ENCODE measurements at places on chromosomes 4 and X.

GRCh38 chrX:38216642-38217041 is 4.0 kb downstream of the SRPX start:
- no peak for DNase-seq

DNA sequence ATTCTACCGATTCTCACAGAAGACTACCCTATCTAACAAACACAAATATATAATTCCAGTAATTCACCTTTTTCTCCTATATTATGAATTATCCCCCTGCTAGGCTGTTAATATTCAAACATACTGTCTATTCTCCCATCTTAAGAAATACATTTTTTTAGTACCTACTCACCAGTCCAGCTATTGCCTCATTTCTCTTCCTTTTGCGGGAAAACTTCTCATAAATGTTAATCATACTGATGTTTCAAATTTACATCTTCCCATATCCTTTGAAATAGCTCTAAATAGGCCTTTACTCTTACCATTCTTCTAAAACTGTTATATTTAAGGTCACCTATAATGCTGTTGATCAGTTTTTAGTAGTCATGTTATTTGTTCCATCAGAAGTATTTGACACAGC is 759.1 kb upstream of the SLIT2 start:
- no peak for DNase-seq

DNA sequence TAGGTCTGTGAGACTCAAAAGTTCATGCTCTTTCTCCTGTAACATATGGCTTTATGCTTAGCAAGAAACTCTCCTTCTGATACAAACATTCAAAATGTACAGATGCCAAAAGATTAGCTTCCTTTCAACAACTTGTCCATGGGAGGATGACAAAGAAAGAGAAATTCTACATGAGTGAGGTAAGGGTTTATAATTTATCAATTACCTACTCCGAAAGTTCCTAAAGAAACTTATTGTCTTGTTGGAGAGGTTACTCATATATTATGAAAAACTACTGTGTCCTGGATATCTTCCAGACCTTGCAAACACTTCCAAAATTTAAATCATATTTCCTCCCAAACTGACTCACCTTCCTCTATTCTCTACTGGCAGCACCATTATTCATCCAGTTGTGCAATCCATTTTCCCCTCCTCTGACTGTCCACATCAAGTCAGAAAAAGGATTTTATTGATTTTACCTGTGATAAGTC is 65.1 kb downstream of the ENPEP start:
- DNase-seq, result no peak

DNA sequence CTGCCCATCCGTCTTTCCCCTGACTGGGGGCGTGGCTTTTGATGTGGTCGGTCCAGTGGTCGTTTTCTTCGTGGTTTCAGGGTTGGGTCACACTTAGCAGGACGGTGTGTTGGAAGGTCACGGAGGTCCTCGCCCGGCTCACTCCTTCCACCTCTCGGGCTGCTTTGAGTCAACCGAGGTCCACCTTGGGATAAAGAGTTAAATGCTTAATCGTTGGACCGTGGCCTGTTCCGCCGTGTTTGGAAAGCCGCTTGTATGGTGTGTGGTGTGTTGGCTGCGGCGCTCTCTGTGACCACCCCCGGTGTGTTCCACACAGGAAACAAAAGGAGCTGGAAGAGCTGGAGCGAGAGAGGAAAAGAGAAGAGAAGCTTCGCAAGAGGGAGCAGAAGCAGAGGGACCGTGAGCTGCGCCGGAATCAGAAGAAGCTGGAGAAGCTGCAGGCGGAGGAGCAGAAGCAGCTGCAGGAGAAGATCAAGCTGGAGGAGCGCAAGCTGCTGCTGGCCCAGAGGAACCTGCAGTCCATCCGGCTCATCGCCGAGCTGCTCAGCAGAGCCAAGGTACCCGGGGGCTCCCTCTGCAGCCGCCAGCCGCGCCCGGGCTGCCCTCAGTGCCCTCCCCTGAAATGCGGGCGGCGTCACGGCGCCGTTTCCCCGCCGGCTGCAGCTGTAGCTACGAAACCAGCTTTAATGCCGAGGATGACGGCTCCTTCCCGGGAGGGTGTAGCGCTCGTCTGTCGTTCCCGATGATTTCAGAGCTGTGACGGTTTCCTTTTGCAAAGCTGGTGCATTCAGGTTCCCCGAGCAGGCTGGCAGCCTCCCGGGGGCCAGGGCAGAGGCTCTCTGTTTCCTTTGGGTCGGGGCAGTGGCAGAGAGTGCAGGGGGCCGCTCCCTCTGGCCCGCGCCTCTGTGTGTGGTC is 7.7 kb downstream of the AKAP17A start:
- no peak for DNase-seq

- DNase-seq, result no peak
Observed at GRCh38 chr4:62619971-62620370, 1419.8 kb downstream of the ADGRL3 start.

- no peak for DNase-seq
Observed at GRCh38 chrX:47482065-47482511, 934 bp downstream of the ZNF41 start.

- no peak for DNase-seq
Observed at GRCh38 chr4:185261946-185262345, 52.5 kb downstream of the SNX25 start.

DNA sequence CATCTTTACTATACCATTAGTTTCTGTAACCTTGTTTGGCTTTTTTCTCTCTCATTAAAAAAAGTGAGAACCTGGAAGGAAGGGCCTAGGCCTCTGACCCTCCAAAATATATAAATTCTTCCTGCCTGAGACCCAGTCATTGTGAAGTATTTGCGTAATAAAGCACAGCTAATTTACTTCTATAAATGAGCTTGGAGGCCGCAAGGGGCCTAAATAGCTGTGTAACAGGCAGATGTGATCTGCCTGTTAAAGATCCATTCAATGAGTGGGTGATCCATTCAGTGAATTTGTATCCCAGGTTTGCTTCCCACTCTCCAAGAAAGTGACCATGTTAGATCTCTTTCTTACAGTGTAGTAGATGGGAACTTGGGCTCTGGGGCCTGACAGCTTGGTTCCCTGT is 595 bp upstream of the PYURF start:
- no peak for DNase-seq

All from hematopoietic multipotent progenitor cell treated with erythropoietin and hydrocortisone succinate and interleukin-3 and kit ligand, for 17 days (in vitro differentiated cells).